ENCODE measurements at places on chromosomes 2 and 18.
A peak's percentile ranks its signal among the peaks of the same experiment; 100 is the strongest.

- DNase-seq, result no peak
Measured at GRCh38 chr18:57029761-57030160, 117.1 kb upstream of the BOD1L2 start.

- no peak for DNase-seq
Measured at GRCh38 chr2:44325897-44326296, 35.4 kb downstream of the PREPL start.

DNA sequence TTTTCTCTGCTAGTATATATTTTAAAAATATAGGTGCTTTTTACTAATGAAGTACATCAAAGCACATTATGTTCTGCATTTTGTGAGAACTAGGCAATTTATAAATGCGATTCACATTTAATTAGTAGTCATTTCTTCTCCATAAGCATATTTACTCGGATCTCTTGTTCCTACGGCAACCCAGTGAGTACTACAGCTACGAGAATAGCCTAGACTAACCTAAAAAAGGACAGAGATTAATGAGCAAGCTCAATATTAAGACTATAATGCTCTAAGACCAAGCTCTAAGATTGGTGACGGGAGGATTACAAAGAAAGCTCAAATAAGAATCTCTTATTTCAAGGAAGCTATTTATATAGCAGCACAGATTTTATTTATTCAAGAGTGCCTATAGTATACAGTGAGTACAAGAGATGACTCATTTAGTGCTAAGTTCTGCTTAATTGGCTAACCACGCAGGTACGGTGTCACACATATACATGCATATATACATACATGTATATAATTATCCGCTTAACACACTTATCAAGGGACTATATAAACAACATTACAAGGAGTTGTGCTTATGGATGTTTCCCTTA, 364.7 kb downstream of the GPD2 start:
- peak; percentile 21 for DNase-seq

DNA sequence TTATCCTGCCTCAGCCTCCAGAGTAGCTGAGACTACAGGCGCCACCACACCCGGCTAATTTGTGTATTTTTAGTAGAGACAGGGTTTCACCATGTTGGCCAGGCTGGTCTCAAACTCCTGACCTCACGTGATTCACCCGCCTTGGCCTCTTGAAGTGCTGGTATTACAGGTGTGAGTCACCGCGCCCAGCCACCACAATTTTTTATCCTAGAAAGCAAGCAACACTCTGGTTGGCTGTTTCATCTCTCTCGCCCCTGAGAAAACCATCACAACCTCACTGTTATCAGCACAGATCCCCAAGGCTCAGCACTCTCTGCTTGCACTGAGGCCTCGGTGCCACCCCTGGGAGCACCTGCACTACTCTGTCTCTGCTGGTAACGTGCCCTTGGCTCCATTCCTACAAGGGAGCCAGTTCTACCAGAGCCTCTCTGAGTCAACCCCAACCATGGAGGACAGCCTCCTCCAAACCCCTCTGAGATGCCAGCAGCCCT, 134.8 kb upstream of the AGAP1 start:
- no peak for DNase-seq

- DNase-seq, result no peak
Measured at GRCh38 chr18:12030670-12031069, 49.4 kb downstream of the IMPA2 start.

DNA sequence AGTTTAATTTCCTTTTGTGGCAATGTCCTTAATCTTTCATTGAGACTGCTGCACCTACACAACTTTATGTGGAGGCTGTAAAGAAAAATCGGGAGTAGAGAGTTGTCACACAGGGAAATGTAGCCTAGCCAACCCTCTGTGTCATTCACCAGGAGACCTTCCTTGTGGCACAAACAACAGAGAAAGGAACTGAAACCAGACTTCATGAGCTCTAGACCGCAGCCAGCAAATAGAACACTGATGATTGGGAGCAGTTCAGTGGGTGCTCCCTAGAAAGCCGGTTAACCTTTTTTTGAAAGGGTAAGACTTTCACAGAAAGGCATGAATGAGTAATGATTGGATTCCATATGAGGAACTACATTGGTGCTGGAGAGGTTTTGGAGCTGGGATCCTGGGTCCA, 1752.4 kb upstream of the CELF4 start:
- DNase-seq, result no peak

- no peak for DNase-seq
Measured at GRCh38 chr2:1660656-1661640, 83.4 kb downstream of the PXDN start.

DNA sequence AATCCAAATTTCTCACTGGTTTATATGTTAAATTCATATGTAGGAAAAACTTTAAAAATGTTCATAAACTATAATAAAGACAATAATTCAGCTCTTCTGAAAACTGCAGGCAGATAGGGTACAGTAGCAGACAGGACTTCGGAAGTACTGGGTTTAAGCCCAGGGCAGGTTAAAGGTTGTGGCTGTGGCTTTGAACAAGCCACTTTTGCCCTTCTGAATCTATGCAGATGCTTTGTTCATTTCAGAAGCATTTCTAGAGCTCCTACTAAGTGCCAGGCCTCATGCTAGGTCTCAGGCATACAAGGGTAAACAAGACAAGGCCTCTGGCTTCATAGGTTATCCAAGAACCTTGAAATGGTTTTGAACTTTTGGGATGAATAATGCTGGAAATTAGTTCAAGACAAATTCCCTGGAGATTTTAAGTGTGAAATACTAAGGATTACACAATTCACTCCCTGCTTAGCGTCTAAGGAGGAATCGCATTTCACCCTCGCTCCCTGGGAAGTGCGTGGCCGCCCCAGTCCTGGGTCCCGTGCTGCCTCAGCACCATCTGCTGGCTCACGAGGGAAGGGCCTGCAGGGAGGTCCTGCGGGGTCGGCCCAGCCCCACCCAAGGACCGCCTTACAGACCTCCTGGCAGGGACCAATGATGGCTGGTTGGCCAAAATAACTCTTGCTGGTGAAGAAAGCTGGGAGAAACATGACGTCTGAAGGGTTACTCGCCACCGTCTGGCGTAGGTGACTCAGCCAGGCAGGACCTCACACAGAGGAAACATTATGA, 67.7 kb upstream of the L3MBTL4 start:
- DNase-seq, result peak; percentile 84

- no peak for DNase-seq
Measured at GRCh38 chr2:47254464-47254863, 99.4 kb upstream of the STPG4 start.

DNA sequence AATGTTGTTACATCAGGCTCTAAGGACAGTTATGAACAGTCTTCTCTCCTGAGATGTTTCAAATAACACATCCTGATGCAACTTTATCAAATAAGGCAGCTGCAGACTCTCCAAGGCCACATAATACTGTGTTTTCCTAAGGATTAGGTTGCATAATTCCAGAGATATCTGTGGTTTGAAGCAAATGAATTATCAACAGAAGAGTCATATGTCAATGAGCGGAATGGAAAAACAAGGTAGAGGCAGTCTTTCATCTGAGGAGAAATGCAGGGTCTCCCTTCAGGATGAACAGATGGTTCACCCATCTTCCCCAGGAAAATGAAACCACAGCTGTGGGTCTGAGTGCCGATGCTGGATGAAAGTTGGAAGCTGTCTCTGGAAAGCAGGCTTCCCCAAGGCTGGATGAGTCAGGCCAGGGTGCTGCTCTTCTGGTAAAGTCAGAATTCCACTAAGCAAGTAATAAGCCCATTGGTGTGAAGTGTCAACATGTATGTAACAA, 22.2 kb downstream of the LYG1 start:
- no peak for DNase-seq

DNA sequence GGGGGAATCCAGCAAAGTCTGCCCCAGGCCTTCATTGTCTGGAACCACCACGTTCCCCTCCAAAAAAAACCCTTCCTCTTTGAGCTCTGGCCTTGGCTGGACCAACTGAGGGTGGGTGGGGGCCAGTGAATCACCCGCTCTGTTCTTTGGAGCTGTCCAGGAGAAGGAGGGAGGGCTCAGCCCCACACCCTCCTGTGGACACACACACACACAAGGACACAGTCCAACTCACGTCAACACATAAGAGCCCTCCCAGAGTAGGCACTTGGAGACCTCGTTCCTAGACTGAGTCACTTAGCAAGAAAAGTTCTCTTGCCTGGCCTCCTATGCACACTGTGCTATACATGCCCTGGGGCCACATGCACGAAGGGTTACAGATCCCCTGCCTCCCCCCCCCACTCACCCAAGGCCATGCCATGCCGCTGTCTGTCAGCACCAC, 1.2 kb upstream of the TNS1 start:
- DNase-seq, result peak; percentile 90

DNA sequence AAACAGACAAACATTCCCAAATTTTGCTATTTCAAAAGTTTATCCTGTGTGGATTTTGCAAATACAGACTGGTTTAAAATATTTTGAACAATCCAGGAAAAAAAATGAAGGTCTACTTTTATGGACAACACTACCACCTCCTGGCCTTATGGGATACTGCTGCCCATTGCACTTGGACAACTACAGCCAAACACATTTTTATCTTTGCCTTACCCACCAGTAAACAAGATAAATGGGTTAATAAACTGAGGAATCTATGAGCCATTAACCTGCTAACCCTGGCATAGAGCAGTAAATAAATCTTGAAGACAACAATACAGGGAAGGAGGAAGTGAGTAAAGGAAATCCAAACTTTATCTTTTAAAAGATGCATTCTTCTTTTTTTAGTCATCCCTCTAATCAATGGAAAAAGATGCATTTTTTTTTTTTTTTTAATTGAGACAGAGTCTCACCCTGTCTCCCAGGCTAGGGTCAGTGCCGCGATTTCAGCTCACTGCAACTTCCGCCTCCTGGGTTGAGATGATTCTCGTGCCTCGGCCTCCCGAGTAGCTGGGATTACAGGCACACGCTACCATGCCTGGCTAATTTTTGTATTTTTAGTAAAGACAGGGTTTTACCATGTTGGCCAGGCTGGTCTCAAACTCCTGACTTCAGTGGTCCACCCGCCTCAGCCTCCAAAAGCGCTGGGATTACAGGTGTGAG, 2.1 kb upstream of the SPIRE1 start:
- peak; percentile 82 for DNase-seq

DNA sequence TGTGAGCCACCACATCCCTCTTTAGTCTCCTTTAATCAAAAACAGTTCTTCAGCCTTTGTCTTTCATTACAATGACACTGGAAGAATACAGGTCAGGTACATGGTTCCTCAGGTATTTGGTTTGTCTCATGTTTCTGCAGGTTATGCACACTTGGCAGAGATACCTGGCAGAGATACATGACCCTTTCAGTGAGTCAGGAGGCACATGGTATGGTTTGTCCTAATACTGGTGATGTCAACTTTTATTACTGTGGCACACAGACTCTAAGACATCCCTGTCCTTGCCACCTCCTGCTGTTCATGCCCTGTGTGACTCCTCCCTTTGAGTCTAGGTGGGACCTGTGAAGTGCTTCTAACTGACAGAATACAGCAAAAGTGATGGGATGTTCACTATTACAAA, 58.4 kb downstream of the SPIRE1 start:
- DNase-seq, result no peak

DNA sequence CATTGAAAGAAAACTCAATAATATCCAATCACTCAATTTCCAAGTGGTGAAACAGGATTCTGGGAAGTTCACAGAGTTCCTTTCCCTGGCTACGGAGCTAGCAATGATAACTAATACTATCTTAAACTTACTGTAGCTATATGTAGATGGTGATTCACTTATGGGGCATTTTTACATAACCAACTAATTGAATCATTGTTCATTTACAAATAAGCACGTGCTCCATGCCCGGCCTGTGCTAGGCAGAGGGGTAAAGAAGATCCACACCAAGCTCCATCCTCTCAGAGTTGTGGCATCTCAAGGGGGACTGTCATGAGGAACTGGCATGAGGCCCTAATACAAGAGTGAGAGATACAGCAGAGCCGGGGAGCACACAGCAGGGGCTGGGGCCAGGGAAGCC, 176.3 kb downstream of the ANKRD30B start:
- DNase-seq, result no peak

DNA sequence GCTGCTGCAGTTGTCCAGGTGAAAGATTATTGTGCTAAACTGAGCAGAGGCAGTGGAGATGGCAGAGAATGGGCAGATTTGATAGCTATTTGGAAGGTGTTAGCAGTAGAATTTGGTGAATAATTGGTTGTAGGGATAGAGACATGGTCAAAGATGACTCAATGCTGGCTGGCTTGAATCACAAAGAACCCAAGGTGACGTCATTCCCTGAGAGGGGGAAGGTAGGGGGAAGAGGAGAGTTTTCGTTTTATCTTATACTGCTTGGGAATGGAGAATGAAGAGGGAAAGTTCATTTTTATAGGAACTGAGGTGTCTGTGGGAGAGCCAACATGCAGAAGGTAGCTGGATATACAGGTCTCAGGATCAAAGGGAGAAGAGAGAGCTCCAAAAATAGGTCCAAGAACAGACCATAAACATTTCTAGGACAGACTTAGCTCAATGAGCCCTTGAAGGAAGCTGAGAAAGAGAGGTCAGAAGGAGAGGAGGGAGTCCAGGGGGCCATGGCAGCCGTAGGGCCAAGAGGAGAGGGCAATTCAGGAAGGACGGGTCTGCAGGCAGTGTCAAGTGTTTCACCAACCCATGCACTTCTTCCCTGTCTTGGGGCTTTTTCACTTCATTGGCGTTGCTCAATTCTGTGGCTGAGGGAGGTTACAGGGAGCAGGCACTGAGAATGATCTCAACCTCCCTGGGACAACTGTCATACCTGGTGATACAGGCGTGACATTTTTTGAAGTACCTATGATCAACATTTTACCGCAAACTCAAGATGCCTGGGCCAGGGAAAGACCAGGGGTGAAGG, 281.3 kb downstream of the TDRD15 start:
- DNase-seq, result no peak

GRCh38 chr2:69933839-69934613, 19.1 kb downstream of the MXD1 start:
- no peak for DNase-seq

DNA sequence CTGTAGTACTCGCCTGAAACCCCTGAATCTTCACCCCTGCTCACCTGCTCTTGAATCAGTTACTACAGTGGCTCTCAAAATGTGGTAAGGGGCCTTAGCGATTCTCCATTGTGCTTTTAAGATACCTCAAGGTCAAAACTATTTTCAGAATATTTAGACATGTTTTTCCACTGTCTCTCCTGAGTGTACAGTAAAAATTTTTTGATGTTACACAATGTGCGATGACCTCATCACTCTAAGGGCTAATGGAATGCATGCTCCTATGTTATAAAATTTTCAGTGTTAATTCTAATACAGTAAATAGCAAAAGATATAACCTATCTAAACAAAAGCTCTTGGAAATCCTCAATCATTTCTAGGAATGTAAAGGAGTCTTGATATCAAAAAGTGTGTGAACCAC, 336.9 kb upstream of the PKDCC start:
- DNase-seq, result no peak

- no peak for DNase-seq
Measured at GRCh38 chr2:133972786-133973185, 281.1 kb upstream of the MGAT5 start.

Data from lung (tissue), 17 donors.